ENCODE measurements at places on chromosomes 5 and 9.
A peak's percentile ranks its signal among the peaks of the same experiment; 100 is the strongest.

DNA sequence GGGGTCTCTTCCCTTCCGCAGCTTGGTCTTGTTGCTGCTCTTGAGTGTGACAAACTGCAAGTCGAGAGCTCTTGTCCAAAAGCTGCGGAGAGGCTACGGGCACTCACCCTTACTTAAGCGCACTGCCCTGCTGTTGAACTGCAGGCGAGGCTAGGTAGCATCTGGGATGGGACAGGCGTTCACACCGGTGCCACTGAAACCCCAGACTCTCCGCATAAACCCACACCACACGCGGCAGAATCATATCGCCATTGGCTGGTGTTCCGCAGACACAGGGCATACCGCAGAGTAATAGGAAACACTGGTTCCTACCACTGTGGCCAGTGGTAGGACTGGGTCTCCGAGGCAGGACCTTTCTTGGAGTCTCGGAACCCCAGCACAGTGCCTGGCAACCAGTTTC is 2.2 kb upstream of the NPR3 start:
- no peak for DNase-seq

- DNase-seq, result no peak
Observed at GRCh38 chr9:37501957-37502596, 16.3 kb downstream of the POLR1E start.

DNA sequence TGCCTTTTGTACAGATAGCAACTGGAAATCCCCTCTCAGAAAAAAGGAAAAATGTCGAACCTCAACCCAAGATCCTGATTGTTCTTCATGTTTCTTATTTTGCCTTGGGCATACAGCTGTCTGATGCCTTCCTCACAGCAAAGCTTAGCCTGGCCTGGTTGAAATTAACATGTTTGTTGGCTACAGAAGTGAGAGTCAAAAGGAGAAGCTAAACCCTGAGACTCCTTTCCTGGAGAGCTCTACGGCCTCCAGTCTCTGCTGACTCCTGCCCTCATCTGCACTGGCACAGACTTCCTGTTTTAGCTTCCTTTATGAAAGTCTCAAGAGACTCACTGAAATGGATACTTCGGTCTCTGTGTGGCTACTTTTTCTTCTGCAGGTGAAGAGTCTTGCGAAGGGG is 186.7 kb downstream of the PARP8 start:
- no peak for DNase-seq

GRCh38 chr5:142012186-142012785 is 541 bp downstream of the GNPDA1 start:
- peak; percentile 30 for DNase-seq

DNA sequence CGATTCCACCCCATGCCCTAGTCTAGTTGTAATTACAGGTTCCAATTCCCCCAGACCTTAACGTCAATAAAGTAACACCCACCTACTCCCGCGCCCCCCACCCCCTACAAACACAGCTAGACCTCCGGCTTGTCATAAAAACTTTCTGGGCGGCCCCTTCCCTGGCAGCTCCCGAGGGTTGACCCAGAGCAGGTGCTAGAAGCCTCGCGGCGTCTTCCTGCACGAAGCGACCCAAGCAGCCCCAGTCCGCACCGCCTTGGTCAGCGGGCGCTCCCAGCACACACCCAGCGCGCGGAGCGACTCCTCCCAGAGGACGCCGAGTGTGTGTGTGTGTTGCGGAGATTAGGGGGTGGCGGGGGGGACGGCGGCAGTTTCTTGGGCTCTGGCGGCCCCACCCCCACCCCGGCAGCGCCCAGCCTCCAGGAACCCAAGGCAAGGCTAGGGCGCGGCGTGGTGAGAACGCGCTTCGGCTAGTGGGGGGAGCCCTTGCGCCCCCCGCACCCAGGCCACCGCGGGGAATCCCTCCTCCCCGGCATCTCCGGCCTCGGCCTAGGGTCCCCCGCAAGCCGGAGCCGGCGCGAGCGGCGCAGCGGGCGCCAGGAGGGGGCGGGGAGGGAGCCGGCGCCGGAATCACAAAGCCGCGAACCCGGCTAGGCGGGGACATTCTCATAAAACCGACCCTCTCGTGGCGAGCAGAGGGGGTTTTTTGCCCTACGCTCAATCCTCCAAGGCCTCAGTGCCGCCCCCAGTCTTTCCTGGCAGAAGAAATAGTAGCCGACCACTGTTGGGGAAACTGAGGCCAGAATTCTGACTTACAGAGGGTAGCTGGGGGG is 2.2 kb downstream of the PCDH1 start:
- DNase-seq, result no peak

- no peak for DNase-seq
Observed at GRCh38 chr9:95075700-95076099, 241.8 kb downstream of the FANCC start.

Measured in stimulated activated CD8-positive, alpha-beta memory T cell treated with anti-CD3 and anti-CD28 coated beads, Interleukin-12 subunit alpha, Interleukin-12 subunit beta, amount 100 ng/mL, for 4 hours (primary cell).